ENCODE measurements at places on chromosomes 12 and 14. TPM values are rescaled to one million over a fixed set of nuclear protein-coding genes. Genes with fewer than 3 reads are reported as not detected.

The KRT77 gene
- not detected for total RNA-seq

DNA sequence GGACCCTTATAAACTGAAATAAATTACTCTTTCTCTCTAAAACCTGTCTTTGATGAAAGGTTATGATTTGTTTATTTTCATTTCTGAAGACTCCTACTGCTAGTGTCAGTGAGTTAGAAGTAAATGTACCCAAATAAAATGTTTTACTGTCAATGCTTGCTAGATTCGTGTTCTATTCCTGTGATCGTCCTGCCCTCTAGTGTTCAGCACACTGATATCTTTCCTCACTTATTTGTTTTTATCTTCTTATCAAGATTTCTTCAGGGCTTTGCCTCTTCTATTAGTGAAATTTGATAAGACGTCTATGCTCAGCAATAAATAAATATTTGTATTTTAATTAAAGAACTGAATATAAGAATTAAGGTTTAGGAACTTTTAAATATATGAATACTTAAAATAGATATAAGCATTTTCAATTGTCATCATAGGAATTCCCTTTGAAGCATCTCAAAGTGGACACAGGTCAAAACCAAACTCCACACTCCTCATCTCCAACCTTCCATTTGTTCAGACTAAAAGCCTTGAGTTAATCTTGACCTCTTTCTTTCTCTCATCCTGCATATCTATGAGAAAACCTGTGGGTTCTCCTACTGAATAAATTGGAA lies 75.8 kb downstream of the C12orf50 start:
- H3K4me3 ChIP-seq = no peak overlapping the region
- H3K36me3 ChIP-seq = no peaks in the 10 kb centered on the region
- H3K27ac ChIP-seq = no peak overlapping the region

The TBX3 gene
- total RNA-seq = not detected

- no peak overlapping the region for H3K27ac ChIP-seq
- H3K27me3 ChIP-seq = peaks cover 22% of the 10 kb centered on the region
- DNase-seq = no peak
- no peaks in the 10 kb centered on the region for H3K36me3 ChIP-seq
Observed at GRCh38 chr12:6758506-6759095, 5.7 kb upstream of the MLF2 start.

GRCh38 chr12:29431513-29431912 lies 50.5 kb upstream of the ERGIC2 start:
- H3K36me3 ChIP-seq = no peaks in the 10 kb centered on the region
- peaks cover 7% of the 10 kb centered on the region for H3K4me1 ChIP-seq
- no peak overlapping the region for H3K4me3 ChIP-seq
- H3K27ac ChIP-seq = no peak overlapping the region
- no peaks in the 10 kb centered on the region for H3K27me3 ChIP-seq

The GPRC5D gene
- not detected for total RNA-seq

- DNase-seq = no peak
- H3K27ac ChIP-seq = no peak overlapping the region
- H3K4me1 ChIP-seq = peaks cover 3% of the 10 kb centered on the region
- no peak overlapping the region for H3K4me3 ChIP-seq
- H3K27me3 ChIP-seq = peaks cover 3% of the 10 kb centered on the region
Observed at GRCh38 chr14:63795532-63795931, 57.3 kb upstream of the SYNE2 start.

Data from activated naive CD8-positive, alpha-beta T cell treated with anti-CD3 and anti-CD28 coated beads for 36 hours (primary cell).